Activated naive CD8-positive, alpha-beta T cell treated with anti-CD3 and anti-CD28 coated beads, Interleukin-2, amount 50 U/mL, for 24 hours (primary cell): ENCODE measurements at places on chromosomes 3 and 15.

DNA sequence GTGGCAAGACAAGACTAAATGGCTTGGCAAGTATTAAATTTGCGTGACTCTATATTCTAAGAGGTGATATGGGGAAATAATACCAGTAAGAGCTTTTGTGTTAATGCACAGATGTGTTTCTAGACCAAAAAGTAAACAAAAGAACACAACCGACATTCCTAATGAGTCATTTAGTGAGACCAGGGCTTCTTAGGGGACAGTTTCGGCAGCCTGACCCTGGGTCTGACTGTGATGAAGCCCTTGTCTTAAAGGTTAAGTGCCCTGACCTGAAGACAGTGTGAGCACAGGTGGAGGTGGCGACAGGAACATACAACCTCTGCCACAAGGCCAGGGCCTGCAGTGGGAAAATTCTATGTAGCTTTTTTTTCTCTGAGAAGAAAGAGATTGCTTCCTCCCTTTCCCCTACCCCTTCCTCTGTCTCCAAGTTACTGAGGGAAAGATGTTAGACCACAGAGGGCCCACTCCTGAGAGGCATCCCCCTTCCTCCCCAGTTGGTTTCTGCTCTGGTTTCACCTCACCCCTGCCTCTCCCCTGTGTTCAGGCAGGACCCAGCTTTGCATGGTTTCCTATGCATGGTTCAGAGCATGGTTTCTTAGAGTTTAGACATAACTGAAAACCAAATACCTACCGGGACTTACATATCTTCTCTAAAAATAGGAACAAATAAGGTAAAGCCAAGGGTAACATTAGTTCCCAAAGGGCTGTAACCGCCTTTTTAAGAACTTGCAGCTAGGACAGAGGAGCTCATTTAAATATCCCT, 24.8 kb upstream of the CMTM7 start:
- no peak overlapping the region for H3K27ac ChIP-seq
- no peak overlapping the region for H3K4me3 ChIP-seq
- H3K4me1 ChIP-seq: peaks cover 14% of the 10 kb centered on the region
- DNase-seq: no peak
- H3K27me3 ChIP-seq: no peaks in the 10 kb centered on the region
- H3K36me3 ChIP-seq: no peaks in the 10 kb centered on the region

DNA sequence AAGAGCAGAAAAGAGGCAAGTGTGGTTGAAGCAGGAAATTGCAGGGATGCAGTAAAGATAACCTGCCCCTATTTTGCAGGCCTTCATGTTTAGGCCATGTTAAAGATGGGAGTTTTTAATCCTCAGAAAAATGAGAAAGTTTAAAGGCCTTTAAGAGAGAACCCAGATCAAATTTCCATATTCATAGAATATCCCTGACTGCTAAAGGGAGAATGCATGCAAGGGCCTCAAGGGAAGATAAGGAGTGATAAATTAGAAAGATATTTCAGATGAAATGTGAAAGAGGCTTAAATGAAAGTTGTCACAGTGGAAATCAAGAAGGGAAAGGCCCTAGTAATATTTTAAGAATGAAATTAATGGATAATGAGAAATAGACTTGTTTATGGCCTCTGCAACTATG, 292.1 kb downstream of the SATB1 start:
- H3K4me1 ChIP-seq: peaks cover 5% of the 10 kb centered on the region
- DNase-seq: no peak
- no peak overlapping the region for H3K4me3 ChIP-seq
- H3K27ac ChIP-seq: no peak overlapping the region
- H3K36me3 ChIP-seq: no peaks in the 10 kb centered on the region

- H3K4me3 ChIP-seq: no peak overlapping the region
- no peak overlapping the region for H3K27ac ChIP-seq
- no peak for DNase-seq
- H3K27me3 ChIP-seq: peaks cover 6% of the 10 kb centered on the region
- H3K36me3 ChIP-seq: no peaks in the 10 kb centered on the region
These were observed 64.0 kb downstream of the TMEM212 start for GRCh38 chr3:171906951-171907676.

- peak overlapping the region; percentile 98 for H3K4me3 ChIP-seq
- DNase-seq: no peak
- peaks cover 23% of the 10 kb centered on the region for H3K36me3 ChIP-seq
- peak overlapping the region; percentile 97 for H3K27ac ChIP-seq
- no peaks in the 10 kb centered on the region for H3K27me3 ChIP-seq
These were observed 1.6 kb downstream of the NXPE3 start for GRCh38 chr3:101780661-101781060.

DNA sequence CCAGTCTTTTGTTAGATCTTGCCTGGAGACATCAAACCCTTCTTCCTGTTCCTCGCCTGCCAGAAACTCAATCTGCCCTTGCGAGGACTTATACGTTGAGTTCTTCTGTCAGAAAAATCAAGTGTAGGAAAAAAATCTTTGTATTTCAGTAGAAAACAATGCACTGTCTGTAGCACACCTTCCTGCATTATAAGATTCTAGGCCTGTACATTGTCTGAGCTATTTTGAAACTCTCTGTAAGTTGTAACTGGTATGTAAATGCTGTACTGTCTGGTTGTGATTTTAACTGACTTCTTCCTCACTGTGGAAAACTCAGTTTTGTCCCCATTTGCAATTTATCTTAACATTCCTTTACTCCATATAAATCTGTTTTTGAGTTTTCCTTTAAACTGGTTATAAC, 17.7 kb upstream of the XIRP1 start:
- no peaks in the 10 kb centered on the region for H3K27me3 ChIP-seq
- H3K4me1 ChIP-seq: peaks cover 12% of the 10 kb centered on the region
- DNase-seq: no peak
- H3K27ac ChIP-seq: no peak overlapping the region
- no peaks in the 10 kb centered on the region for H3K36me3 ChIP-seq

DNA sequence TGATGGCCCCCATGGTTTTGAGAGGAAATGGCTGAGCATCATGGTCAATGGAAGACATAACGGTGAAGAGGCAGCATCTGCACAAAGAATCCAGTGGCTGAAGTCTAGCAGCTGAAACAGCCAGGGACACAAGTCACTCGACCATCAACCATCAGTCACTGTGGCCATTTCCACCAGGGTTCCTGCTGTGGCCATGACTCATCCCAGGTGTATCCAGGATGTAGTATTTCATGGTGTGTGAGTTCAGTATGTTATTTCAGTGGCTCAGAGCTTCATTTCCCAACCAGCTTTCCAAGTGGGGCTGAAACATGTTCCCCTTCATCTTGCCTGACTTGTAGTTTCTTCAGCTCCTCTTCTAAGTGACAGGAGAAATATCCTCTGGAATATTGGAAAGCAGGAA, 47.8 kb upstream of the WNT5A start:
- no peaks in the 10 kb centered on the region for H3K27me3 ChIP-seq
- no peaks in the 10 kb centered on the region for H3K36me3 ChIP-seq
- no peak overlapping the region for H3K4me3 ChIP-seq
- no peak for DNase-seq
- no peak overlapping the region for H3K27ac ChIP-seq

DNA sequence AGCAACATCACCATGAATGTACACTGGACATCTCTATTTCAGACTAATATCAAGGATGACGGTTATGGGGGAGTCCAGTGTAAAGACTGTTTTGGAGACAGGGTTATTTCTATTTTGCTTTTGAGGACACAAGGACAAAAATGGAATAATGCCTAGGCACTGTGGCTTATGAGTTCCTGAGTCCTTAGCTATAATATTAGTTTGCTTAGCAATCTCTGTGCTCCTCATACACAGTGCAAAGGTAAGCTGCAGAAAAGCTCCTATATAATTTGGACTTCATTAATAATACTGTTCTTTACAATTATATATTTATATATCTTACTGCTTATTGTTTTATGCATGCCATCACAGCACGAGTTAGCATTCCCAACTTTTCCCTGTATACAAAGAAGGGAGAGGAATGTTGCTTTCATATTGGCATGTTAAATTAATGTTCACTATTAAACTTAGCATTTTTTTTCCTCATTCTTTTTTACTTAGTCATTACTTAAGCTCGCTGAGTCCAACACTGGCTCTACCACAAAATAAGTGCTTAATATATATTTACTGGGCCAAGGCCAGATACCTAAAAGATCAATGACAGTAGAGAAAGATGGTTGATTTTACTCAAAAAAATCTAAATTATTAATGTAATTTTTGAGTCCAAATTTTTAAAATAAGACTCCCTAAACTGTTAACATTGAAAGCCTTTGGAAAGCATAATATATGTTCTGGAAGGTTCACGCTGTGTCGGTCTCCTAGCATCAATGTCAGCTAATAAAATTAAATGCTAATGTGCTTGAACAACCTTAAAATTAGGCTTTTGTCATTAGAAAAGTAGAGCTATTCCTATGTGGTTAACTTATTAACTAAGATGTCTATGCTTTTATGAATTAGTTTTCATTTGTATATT, 13.8 kb downstream of the THBS1 start:
- H3K4me1 ChIP-seq: peaks cover 8% of the 10 kb centered on the region
- no peak overlapping the region for H3K27ac ChIP-seq
- no peak for DNase-seq
- no peak overlapping the region for H3K4me3 ChIP-seq
- no peaks in the 10 kb centered on the region for H3K27me3 ChIP-seq
- H3K36me3 ChIP-seq: peaks cover 2% of the 10 kb centered on the region

GRCh38 chr15:66611257-66612053, 45.7 kb upstream of the LCTL start:
- H3K27me3 ChIP-seq: no peaks in the 10 kb centered on the region
- H3K4me1 ChIP-seq: peaks cover 10% of the 10 kb centered on the region
- DNase-seq: no peak

GRCh38 chr3:194255252-194256039, 95.7 kb downstream of the CPN2 start:
- H3K4me1 ChIP-seq: peaks cover 12% of the 10 kb centered on the region
- peak; percentile 47 for DNase-seq
- H3K27ac ChIP-seq: peak overlapping the region; percentile 78
- peaks cover 4% of the 10 kb centered on the region for H3K27me3 ChIP-seq
- peak overlapping the region; percentile 41 for H3K4me3 ChIP-seq
- H3K36me3 ChIP-seq: no peaks in the 10 kb centered on the region

DNA sequence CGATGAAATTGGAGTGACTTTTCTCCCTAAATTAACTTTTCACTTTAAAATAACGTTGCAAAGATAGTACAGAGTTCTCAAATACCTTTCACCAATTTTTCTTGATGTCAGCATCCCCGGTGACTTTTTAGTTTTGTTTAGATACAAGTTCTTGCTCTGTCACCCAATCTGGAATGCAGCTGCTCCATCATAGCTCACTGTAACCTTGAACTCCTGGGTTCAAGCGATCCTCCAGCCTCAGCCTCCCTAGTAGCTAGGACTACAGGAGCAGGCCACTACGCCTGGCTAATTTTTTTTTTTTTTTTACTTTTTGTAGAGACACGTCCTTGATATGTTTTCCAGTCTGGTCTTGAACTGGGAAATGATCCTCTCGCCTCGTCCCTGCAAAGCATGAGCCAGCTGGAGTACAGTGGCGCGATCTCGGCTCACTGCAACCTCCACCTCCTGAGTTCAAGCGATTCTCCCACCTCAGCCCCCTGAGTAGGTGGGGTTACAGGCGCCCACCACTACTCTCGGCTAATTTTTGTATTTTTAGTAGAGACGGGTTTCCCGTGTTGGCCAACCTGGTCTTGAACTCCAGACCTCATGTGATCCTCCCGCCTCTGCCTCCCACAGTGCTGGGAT, 747 bp downstream of the NSUN3 start:
- H3K27me3 ChIP-seq: no peaks in the 10 kb centered on the region
- no peak for DNase-seq
- peaks cover 50% of the 10 kb centered on the region for H3K4me1 ChIP-seq
- peak overlapping the region; percentile 99 for H3K27ac ChIP-seq
- peaks cover 41% of the 10 kb centered on the region for H3K36me3 ChIP-seq

DNA sequence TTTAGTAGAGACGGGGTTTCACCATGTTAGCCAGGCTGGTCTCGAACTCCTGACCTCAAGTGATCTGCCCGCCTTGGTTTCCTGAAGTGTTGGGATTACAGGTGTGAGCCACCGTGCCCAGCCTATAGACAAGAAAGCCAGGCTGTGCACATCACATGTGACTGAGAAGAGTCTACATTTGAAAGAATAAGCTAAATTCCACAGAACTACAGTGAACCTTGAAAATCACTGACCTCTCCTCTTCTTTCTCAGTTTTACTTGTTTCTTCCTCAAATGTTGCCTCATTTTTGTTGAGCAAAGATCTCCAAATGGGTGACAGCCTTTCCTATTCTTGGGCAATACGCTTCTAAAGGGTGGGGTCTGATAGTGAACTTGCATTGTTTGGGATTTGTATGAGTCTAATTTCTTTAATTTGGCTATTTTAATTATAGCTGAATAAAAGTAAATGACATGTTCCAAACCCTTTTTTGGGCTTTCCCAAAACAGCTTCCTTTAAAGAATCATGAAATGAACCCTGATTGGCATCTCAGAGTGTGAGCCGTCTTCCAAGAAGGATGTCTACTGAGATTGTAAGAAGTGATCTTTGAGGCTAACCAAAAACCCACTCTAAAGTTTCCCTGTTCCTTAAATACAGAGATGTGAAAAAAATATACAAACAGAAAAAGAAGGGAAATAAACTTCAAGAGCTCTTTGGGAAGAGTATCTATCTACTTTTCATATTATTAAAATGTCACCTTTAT, 21.6 kb upstream of the SPTBN5 start:
- H3K36me3 ChIP-seq: peaks cover 10% of the 10 kb centered on the region
- no peak overlapping the region for H3K4me3 ChIP-seq

GRCh38 chr3:194103505-194103904, 32.4 kb upstream of the HES1 start:
- peaks cover 41% of the 10 kb centered on the region for H3K4me1 ChIP-seq
- no peak overlapping the region for H3K4me3 ChIP-seq
- H3K27ac ChIP-seq: no peak overlapping the region
- no peaks in the 10 kb centered on the region for H3K36me3 ChIP-seq

DNA sequence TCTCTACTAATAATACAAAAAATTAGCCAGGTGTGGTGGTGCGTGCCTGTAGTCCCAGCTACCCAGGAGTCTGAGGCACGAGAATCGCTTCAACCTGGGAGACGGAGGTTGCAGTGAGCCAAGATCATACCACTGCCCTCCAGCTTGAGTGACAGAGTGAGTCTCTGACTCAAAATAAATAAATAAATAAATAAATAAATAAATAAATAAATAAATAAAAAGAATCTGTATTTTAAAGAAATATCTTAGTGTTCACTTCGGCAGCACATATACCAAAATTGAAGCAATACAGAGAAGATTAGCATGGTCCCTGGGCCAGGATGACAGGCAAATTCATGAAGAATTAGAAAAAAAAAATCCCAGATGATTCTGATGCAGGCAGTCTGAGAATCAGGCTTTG, 51.9 kb downstream of the ROBO2 start:
- H3K36me3 ChIP-seq: no peaks in the 10 kb centered on the region
- no peaks in the 10 kb centered on the region for H3K27me3 ChIP-seq
- H3K4me3 ChIP-seq: no peak overlapping the region
- H3K4me1 ChIP-seq: no peaks in the 10 kb centered on the region
- no peak overlapping the region for H3K27ac ChIP-seq
- no peak for DNase-seq

GRCh38 chr3:184679056-184679816, 32.6 kb downstream of the MAGEF1 start:
- H3K27ac ChIP-seq: no peak overlapping the region
- peaks cover 9% of the 10 kb centered on the region for H3K4me1 ChIP-seq
- peaks cover 2% of the 10 kb centered on the region for H3K27me3 ChIP-seq
- no peak for DNase-seq

GRCh38 chr15:60917461-60918145, 311.5 kb downstream of the RORA start:
- DNase-seq: no peak
- no peaks in the 10 kb centered on the region for H3K27me3 ChIP-seq
- H3K4me1 ChIP-seq: peaks cover 22% of the 10 kb centered on the region
- no peak overlapping the region for H3K27ac ChIP-seq
- no peak overlapping the region for H3K4me3 ChIP-seq
